ENCODE measurements at places on chromosomes 6 and 20. TPM values are rescaled to one million over a fixed set of nuclear protein-coding genes. Genes with fewer than 3 reads are reported as not detected.

GRCh38 chr6:36139431-36139830 lies 9.1 kb downstream of the MAPK13 start:
- no peak for DNase-seq

GRCh38 chr20:58593880-58594638 lies 57.0 kb upstream of the STX16 start:
- no peak for DNase-seq

GRCh38 chr6:53581856-53582255 lies 37.0 kb upstream of the GCLC start:
- no peak for DNase-seq

DNA sequence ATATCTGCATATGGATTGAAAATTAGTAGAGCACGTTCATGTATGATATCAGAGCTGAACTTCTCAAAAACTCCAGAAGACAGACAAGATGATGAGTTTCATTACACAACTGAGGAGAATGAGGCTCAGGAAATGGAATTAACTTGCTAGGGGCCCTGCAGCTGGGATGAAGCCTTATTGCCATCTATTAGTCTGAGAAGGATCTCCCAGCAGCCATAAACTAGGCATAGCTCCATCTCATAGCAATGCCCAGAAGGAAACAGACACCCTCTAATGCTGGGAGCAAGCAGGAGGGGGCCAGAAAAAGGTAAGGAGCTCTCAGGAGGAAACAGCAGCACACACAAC lies 18.0 kb downstream of the TFEB start:
- no peak for DNase-seq

- DNase-seq, result no peak
Measured at GRCh38 chr6:39958947-39959346, 24.7 kb upstream of the MOCS1 start.

GRCh38 chr6:112920994-112921393 lies 573.9 kb downstream of the RFPL4B start:
- no peak for DNase-seq

DNA sequence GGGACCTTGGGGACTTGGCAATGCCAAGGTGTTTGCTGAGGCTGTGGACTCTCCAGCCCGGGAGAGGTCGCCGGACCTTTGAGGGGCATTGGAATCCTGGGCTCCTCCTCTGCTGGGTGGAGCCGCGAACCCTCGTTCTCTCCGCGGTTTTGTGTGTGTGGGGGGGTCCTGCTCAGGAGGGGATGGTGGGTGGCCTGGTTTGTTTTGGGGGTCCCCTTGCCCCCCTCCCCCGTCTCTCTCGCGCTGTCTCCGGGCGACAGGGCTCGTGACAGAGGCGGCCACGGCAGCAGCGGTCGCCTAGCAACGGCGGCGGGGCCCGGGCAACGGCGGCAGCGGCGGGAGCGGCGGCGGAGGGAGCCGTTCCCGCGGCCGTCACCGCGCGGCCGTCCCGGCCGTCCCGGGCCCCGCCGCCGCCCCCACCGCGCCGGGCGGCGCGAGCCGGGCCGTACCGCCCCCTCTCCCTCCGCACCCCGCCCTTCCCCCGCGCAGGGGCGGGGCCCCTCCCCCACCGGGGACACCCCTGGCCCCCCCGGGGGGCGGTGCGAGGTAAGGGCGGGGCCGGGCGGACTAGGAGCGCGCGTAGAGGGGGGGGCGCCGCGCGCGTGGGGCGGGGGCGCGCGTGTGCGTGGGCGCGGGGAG lies 7.8 kb downstream of the SYNGAP1 start:
- DNase-seq, result peak; percentile 72

DNA sequence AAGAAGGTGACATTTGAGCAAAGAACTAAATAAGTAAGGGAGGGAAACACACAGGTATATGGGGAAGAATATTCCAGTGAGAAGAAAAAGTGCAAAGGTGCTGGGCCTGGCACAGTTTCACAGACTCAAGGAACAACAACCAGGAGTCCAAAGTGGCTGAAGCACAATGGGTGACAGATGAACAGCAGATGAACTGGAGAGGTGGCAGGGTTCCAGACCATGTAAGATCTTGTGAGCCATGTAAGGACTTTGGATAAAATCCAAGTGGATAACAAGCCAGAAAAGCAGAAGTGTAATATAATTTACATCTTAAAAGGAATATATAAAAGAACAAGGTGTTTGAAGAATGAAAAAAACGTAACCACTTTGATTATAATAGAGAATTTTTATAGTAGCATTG lies 87.9 kb downstream of the MMS22L start:
- no peak for DNase-seq

GRCh38 chr6:114997813-114998292 lies 655.0 kb upstream of the HS3ST5 start:
- no peak for DNase-seq

DNA sequence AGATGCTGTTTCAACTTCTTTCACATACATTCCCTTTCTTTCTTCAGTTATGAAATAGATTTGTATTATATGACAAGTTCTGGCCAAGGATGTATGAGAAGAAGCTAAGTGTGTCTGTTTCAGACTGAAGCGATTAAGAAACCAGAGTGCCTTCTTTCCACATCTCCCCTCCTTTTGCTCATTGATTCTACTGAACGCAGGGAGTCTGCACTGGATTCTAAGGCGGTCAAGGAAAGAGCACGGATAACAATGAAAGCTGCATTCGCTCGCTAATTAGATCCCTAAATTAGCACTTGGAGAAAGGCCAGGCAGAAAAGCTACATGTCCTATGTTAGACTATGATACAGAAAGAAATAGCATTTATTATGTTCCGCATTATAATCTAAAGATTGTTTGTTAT lies 267.7 kb downstream of the HAO1 start:
- no peak for DNase-seq

DNA sequence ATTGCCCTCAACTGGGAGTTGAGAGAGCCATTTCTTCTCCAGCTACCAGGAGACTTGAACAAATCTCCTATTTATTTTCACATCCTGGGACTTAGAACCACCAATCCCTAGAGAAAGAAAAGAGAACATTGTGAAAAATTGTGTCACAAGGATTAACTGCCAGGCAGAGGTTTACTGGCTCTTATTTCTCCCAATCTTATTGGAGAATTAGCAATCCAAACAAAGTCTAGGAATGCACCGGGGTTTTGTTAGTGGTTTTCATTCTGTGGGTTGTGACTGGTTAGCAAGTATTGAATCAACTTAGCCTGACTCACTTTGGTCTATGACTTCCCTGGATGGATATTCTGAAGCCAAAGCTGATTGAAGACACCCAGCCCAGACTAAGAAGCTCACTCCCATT lies 21.2 kb upstream of the ENPP5 start:
- no peak for DNase-seq

DNA sequence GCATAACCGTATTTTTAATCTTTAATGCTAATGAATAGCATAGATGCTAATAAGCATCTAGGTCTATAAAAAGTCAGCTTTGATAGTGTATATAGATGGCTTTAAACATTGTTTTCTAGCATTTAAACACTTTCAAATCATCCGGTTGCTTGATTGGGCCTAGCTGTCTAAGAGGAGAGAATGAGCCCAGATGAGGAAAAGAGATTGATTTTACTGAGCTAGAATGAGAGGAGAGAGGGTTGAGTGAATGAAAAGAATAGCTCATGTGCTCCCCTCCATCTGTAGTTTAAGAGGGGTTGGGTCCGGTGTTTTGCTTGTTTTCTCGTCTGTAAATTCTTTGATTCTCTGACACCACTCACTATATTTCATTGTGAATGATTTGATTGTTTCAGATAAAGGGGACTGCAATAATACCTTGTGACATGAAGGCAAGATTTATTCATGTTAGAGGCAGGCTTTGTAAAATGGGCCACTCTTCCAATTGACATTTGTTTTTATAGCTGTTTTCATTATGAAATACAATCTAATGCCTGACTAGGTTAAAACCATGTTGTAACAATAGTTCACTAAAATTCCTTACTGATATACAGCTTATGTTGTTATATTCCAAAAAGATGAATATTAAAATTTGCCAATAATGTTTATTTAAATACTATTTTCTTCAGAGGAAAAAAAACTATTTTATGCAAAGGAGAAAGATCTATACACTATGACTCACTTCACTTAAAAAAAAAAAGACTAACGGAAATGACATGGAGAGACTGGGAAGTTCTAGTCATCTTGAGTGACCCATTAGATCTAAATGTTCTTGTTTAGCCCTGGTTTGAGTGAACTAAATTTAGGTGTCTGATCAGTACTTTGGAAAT lies 3.2 kb downstream of the PTPN1 start:
- no peak for DNase-seq

- no peak for DNase-seq
Measured at GRCh38 chr6:33254591-33254990, 17.1 kb downstream of the VPS52 start.

- DNase-seq, result no peak
Measured at GRCh38 chr20:33667245-33667675, 517 bp downstream of the ACTL10 start.

GRCh38 chr6:154514481-154514880 lies 4.0 kb upstream of the CNKSR3 start:
- DNase-seq, result no peak

GRCh38 chr6:21893793-21894192 lies 300.2 kb downstream of the SOX4 start:
- DNase-seq, result no peak

DNA sequence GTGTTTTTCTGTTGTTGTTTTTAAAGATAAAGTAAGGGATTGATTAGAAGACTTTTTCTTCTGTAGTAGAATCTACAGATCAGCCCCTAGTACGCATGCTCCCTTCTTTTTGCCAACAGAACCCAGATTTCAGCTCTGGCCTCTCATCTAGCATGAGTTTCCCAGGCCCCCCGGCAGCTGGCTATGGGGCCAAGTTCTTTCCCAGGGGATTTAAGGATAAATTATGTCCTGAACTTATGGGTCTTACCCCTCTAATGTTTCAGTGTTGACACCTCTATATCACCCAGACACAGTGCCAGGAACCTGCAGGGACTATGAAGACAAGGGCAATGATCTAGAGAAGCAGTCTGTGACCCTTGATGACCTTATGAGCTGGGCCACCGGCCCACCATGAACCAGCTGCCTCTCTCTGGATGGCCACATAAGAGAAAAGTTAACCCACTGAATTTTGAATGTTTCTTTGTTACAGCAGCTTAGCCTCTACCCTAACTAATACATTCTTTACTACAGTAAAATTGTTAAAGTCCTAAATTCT lies 150.5 kb downstream of the UNC5CL start:
- DNase-seq, result no peak

DNA sequence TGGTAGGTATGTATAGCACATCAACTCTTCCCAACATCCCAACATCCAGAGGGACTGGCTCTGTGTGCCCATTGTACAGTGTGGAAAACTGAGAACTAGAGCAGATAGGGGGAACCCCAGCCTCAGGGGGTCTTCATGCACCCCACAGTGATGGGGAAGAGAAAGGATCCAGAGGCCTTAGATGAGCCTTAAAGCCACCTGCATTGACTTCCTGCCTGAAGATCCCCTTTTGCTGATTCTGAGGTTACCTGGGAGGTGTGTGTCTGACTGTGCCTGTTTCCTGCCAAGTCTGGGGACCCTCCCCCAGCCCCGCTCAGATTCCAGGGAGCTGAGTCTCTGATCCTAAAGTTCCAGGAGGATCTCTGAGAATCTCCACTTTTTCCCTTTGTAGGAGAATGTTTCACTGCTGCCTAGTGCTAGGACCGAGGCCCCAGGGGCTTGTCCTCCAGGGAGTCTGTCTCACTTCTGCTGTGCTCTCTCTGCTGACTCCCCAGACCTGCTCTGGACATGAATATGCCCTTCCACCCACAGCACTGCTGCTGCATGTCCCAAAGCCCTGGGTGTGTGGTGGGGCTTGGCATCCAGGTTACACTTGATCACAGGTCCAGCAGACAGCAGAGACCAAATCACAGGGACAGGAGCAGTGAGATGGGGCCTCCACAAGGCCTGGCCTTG lies 12.8 kb upstream of the PGC start:
- no peak for DNase-seq

DNA sequence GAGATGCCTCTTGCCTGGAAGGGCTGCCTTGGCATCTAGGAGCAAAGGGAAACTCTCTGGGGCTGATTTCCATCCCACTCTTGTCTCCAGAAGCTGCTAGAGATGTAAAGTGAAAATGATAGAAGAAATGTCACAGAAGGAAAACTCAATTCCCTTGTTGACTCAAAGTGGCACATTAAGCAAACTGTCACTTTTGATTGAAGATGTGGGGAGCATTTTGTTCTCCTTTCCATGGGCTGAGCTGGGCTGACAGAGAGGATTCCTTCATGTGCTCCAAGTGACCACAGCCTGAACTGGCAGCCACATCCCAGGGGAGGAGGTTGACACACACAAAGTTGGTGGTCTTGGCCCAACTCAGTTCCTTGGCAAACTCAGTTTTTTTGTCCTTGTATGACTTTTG lies 9.8 kb downstream of the GPR31 start:
- DNase-seq, result no peak

GRCh38 chr20:18004384-18005031 lies 35.7 kb downstream of the MGME1 start:
- DNase-seq, result peak; percentile 25

- peak; percentile 82 for DNase-seq
Measured at GRCh38 chr6:142416179-142416578, 114.4 kb downstream of the ADGRG6 start.

DNA sequence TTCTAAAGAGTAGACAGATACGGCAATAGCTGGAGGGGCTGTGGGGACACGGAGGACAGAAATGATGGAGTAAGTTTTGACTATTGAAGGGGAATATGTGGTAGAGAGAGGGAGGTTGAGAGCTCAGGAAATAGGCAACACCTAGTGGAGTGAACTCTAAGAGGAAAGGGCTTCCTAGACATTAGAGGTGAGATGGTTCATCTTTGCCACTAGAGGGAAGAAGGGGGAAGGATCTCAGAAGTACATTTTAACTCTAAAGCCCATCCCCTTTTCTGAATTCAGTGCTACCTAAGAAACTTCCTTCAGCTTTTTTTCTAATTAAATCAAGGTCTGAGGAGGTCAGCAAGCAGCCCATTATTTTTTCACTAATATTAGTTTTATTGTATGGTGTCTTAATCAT lies 689.4 kb upstream of the MAP3K7 start:
- no peak for DNase-seq

DNA sequence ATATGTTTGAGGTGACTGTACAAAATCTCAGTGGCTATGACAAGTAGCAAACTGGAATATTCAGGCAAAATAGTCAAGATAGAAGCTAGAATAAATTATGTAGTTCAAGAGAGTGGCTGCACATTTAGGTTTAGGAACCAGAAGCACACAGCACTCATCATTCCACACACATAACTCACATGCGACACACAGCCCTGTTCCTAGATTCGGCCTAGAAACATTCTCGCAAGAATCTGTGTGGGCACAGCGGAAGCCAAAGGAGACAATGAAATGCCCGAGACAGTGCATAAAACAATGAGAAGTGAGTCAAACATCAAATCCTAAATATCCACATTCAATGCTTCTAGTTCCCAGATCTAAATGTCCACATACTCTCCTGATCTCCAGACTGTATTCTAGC lies 9.5 kb upstream of the SUPT3H start:
- DNase-seq, result peak; percentile 40

- DNase-seq, result no peak
Measured at GRCh38 chr6:84738996-84739865, 25.2 kb downstream of the TBX18 start.

- DNase-seq, result peak; percentile 34
Measured at GRCh38 chr20:17584689-17585088, 14.8 kb downstream of the DSTN start.

Gene CDH26
- 1.5 TPM for polyA plus RNA-seq

Gene FOXC1
- polyA plus RNA-seq, result 3.0 TPM

Gene OOEP
- not detected for polyA plus RNA-seq

Gene ABT1
- polyA plus RNA-seq, result 9.8 TPM

Gene FOXS1
- polyA plus RNA-seq, result 4.4 TPM

Gene KCNG1
- 0.17 TPM for polyA plus RNA-seq

Gene KHDC1L
- not detected for polyA plus RNA-seq

Gene ULBP2
- polyA plus RNA-seq, result 0.12 TPM

Gene TGM3
- 0.69 TPM for polyA plus RNA-seq

Gene STK4
- 9.4 TPM for polyA plus RNA-seq

Gene BTBD9
- polyA plus RNA-seq, result 7.0 TPM

Gene C20orf96
- polyA plus RNA-seq, result 11.3 TPM

Gene SLC17A4
- polyA plus RNA-seq, result not detected

Gene SLC16A10
- polyA plus RNA-seq, result 2.4 TPM

Measured in muscle of back (tissue), 13 donors.